ENCODE measurements at places on chromosomes 11 and 22.

DNA sequence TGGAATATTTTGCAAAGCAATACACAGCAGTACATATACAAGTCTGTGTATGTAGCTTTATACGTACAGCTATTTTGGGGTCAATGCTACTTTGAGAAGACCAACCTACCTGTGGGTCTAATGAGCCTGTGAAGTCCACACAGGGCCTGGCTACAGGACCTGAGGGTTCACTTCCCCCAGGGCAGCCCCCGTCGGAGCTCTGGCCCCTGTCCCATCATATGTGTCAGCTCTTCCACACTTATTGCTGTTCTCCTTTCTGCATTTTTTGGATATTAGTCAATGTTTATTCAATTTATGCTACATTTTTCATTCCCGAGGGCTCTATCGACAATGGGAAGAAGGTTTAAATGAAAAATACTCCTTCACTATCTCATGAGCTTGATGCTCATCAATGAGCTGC lies 1473.6 kb downstream of the BRD1 start:
- DNase-seq, result no peak

- no peak for DNase-seq
Observed at GRCh38 chr11:112734207-112734606, 227.0 kb upstream of the NCAM1 start.

- peak; percentile 44 for DNase-seq
Observed at GRCh38 chr11:107563702-107564101, 1.8 kb downstream of the ALKBH8 start.

DNA sequence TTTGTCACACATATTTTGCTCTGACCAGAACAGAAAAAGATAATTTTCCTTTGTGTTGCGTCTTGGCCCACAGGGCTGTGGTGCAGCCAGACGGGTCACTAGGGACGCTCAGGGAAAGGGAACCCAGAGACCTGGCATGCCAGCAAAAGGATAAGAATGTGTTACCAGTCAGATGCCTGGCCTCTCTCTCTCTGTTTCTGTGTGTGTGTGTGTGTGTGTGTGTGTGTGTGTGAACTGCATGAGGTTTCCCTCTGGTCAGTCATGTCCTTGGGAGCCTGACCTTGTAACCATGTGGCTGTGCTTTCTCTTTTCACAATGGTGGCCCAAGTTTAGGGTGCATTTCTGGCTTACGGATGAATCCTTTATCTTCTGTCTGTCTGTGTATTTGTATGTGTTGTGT lies 25.4 kb downstream of the CCKBR start:
- no peak for DNase-seq

DNA sequence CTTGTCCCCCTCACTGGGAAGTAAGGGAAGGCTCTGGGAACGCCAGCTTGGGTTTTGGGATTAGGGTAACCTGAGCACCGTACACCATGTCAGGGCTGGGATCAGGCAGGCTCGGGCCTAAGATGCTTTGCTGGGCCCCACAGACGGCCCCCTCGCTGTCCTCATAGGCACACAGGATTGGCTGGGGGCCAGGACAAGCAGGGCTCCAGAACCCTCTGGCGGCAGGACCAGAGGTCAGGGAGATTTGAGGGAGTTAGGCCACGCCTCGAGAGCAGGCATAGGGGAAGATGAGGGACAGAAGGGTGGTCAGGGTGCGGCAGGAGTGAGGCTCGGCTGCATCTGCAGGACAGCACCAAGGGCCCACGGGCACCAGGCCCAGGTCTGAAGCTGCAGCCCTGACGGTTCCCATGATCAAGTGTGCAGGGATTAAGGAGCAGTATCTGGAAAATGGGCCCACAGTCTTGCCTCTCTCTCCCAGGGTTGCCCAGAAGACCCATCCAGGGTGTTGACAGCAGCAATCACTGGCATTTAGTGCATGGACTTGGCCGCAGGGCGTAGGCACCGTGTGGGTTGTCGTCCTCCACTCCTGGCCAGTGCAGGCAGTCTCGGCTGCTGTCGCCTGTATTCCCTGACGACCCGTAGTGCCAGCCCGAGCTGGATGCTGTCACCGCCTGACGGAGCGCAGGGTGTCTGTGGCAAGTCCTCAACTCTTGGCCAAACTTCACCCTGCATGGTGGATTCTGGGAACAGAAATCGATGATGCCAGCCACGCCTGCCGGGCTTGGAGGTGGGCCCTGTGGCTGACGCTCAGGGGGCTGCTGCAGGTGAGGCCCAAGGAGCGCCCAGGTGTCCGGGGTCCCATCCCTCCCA lies 15.7 kb upstream of the GNB1L start:
- DNase-seq, result no peak

- DNase-seq, result no peak
Observed at GRCh38 chr11:78030429-78031325, 7.6 kb upstream of the KCTD14 start.

GRCh38 chr22:23529166-23530103 lies 50.7 kb downstream of the IGLL1 start:
- DNase-seq, result no peak

DNA sequence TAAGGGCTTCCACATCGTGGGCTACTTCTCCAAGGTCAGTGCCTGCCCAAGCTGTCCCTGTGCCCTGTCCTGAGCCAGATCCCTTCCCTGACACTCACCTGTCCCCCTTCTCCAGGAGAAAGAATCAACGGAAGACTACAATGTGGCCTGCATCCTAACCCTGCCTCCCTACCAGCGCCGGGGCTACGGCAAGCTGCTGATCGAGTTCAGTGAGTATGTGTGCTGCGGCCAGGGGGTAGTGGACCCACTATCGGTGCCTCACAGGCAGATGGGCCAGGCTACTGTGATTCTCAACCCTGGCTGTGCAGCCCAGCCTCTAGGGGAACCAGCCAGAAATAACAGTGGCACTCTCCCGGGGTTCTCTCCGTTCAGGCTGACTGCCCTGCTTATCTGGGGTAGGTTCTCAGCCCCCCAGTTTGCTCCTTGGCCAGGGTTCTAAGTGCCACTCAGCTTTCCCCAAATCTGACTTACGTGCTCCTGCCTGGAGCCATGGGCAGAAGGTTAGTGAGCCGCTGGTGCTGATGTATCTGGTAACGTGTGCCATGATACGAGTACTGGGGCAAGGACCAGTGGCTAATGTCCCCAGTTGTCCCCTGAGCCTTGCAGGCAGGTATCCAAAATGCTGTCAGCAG lies 3.7 kb downstream of the RNASEH2C start:
- DNase-seq, result no peak

- no peak for DNase-seq
Observed at GRCh38 chr22:44926124-44926475, 83.7 kb downstream of the PHF21B start.

DNA sequence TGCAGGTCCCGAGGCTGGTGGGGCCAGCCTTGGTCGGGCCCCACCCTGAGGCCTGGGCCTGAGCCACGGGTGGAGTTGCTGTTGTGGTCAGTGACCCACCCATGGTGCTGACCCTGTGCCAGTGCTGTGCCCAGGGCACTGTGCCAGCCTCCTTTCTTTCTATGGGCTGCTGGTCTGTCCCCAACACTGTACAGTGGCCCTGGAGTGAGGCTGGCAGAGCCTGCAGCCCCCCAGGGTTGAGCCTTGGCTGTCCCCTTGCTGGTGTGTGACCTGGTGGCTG lies 1235.7 kb downstream of the BRD1 start:
- DNase-seq, result no peak

GRCh38 chr11:77187776-77188632 lies 60.0 kb downstream of the MYO7A start:
- DNase-seq, result peak; percentile 84

DNA sequence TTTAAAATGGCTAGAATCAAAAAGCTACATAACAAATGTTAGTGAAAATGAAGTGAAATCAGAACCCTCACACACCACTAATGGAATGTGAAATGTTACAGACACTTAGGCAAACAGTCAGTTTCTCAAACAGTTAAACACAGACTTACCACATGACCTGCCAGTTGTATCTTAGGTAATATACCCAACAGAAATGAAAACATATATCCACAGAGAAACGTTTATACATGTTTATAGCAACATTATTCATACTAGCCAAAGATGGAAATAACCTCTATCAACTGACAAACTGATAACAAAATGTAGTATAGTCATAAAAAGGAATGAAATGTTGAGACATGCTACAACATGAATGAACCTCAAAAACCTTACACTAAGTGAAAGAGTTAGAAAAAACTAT lies 131.5 kb upstream of the TRPC6 start:
- DNase-seq, result no peak

- DNase-seq, result no peak
Observed at GRCh38 chr11:110525883-110526282, 96.1 kb downstream of the FDX1 start.

DNA sequence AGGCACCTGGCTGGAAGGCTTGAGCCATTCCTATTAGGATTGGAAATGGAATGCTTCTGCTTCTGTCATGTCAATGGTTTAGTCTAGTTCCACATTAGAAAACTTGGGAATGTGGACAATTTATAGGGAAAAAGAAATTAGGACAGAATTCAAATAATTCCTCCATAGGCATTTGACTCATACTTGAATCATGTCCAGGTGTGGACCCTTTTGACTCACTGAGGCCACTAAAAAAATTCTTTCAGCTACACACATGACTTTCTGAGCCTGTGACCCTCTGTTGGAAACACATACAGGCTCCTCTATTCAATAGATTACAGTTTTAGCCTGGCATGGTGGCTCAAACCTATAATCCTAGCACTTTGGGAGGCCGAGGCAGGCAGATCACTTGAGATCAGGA lies 100.5 kb downstream of the RASSF10 start:
- DNase-seq, result no peak

DNA sequence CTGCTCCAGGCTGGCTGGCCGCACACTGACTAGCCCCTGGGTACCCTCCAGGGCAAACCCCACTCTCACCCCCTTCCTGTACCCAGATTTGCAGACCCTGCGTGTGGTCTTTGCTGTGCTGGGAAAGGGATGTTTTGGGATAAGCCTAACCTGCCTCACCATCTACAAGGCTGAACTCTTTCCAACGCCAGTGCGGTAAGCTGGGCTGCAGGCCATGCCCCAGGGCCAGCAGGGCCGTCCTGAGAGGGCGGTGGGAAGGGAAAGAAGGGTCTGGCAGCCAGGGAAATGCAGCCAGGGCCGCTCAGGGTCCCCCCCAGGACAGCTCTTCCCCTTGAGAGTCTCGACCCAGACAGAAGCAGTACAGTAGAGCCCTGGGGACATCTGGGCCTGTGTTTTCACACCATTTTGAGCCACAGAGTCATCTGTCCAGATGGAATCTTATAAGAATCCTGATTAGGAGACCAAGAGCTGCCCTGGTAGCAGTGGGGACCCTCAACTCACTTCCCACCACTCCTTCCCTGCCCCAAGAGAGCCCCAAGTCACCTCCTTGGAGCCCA lies 22.4 kb upstream of the SLC22A12 start:
- no peak for DNase-seq

DNA sequence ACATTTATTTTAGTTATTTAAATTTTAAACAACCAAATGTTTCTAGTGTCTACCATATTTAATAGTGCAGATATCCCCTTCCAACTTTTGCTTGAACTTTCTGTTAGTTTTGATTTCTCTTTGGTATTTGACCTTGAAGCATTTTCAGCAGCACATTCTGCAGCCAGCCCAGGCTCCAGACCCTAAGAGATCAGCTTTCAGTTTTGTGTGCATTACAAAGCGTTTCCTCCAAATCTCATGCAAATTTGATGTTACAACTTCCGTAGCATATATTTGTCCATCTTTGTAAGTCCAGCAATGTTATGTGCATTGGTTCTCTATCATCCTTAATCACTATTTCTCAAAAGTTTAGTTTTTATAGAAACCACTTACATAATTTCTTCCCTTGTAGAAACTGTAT lies 14.6 kb upstream of the SERGEF start:
- no peak for DNase-seq

- no peak for DNase-seq
Observed at GRCh38 chr11:119755356-119756071, 26.5 kb upstream of the NECTIN1 start.

DNA sequence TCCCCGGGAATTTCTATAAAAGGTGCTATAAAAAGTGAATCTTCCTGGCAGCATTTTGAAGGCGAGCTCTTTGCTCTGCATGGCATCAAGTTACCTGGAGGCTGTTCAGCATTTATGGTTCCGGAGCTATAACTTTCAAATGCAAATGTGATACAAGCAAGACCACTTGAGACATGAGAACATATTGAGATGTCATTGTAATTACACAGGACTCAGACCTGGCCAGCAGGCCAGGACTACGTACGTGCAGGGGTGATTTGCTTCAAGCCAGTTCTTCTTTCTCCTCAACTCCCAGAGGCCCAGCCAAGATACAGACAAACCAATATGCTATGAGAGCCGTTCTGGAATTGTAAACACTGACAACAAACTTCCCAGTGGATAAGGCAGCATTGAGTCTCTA lies 227.4 kb upstream of the FAT3 start:
- no peak for DNase-seq

DNA sequence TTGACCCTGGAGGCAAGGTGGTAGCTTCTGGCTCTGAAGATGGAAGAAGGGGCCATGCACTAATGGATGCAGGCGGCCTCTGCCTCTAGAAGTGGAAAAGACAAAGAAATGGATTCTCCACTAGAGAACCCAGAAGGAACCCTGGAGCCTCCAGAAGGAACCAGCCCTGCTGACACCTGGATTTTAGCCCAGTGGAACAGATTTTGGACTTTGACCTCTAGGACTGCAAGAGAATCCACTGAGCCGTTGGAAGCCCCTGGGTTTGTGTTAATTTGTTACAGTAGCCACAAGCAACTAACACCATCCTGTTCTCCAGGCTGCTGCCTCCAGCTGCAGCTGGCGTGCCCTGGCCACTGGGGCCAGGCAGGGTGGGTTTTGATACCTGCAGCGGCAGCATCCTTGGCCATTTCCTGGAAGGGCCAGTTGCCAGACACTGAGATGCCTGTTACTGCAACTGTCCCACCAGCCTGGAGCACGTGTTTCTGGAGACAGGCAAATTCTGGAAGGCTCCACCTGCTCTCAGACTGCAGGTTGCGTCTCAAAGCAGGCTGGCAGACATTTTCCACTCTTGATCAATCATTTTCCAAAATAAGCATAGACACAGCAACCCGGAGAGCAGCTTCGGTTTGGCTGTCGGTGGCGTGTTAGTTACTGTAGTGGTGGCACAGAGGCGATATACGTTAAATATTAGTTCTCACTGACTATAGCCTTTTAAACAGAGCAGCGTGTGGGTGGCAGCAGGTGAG lies 76.8 kb upstream of the PARVG start:
- DNase-seq, result no peak

GRCh38 chr11:64132191-64132771 lies 33.6 kb downstream of the MACROD1 start:
- no peak for DNase-seq

- peak; percentile 27 for DNase-seq
Observed at GRCh38 chr11:118845369-118845768, 38.3 kb upstream of the CXCR5 start.

DNA sequence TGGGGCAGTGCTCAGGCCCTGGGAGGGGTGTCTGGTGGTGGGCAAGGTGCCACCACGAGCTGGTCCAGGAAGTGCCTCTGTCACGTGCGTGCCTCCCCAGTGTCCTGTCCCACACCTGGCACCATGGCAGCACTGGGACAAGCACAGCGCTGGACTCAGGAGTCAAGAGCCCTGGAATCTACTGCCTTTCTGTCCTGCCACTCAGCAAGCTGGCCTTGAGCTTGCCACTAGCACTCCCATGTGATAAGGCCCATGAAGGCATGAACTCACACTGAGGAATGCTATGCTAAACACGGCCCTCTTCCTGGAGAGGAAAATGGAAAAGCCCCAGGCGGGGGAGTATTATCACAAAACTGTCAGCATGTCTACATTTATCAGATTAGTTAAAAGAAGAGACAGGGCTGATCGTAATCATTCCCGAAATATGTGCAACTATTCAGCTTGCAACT lies 50.7 kb upstream of the SLC35C1 start:
- no peak for DNase-seq
